Karpas-422 (cell line): ENCODE measurements at places on chromosomes 4 and X.

GRCh38 chr4:105569866-105570236, 17.4 kb downstream of the ARHGEF38 start:
- DNase-seq, result no peak

- DNase-seq, result no peak
Observed at GRCh38 chr4:3013839-3014350, 50.5 kb downstream of the GRK4 start.

DNA sequence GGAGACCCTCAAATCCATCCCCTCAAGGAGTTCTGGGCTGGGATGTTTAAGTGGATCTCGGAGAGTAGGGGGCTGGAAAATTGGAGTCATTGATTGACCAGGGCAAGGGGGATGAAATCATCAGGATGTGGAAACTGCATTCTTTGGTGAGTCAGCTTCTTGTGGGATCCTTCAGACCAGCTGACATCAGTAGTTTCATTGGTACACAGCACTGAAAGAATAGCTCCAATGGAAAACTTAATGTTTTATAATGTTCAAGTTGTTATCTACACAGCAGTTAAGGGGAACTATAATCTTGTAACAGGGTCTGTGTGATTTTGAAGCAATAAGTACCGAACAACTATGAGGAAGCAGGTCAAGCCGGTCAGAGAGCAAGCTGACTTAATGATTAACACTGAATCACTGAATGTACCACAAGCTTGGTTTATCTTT, 506.1 kb downstream of the RPA4 start:
- DNase-seq, result no peak

DNA sequence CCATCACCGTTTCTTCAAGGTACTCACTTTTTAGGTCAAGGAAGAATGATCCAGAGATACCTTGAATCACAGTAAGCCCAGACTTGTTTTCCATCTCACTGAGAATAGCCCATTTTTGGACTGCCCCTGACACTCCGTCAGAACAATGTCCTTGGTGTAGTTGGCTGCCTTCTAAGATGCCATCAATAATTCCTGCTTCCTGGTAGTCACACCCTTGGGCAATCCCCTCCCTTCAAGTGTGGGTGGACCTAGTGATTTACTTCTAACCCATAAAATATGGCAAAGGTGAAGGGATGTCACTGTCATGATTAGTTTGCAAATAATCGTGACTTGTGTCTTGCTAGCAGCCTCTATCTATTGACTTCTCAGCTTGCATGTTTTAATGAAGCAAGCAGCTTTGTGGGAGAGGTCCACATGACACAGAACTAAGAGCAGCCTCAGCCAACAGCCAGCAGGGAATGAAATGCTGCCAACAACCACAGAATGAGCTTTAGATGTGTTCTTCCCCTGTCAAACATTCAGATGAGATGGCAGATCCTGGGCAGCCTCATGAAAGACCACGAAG, 20.0 kb upstream of the KLHL34 start:
- DNase-seq, result no peak

- no peak for DNase-seq
Observed at GRCh38 chr4:41285202-41285863, 28.6 kb downstream of the UCHL1 start.

DNA sequence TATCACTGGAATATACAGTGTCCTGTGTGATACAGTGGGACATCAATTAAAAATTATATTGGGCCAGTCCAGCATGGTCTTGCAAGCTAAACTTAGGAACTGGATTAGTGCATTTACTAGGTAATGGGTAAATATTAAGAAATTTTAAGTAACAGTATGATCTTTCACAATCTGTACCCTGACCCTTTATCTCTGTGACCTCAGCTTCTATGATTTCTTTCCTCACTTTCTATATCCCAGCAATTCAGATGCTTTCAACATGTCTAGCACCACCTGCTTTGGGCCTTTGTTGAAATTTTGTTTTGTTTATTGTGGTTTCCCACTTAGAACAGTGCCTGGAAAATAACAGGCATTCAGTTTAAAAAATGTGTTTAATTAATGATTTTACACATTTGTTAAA, 2295.4 kb downstream of the ARAP2 start:
- no peak for DNase-seq

GRCh38 chr4:54542119-54542438, 115.7 kb upstream of the KIT start:
- DNase-seq, result no peak

DNA sequence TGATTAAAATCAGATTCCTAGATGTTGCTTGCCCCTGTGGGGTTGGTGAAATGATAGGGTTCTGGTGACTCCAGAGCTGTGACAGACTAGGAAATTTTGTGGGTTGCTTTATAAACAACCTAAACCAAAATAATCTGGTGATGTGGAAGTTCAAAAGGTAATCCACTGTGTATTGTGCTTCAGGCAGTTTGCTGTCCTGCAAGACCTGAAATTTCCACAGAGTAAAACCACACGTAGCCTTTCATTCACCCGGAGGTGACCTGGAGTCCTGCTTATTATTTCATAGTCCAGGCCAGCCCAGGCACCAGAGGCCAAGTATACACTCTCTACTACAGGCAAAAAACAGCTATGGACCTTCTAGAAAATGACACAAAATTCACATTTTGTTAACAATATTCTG, 114.6 kb upstream of the CBR4 start:
- DNase-seq, result no peak

- DNase-seq, result no peak
Observed at GRCh38 chr4:172815499-172816164, 353.0 kb upstream of the GALNT7 start.

DNA sequence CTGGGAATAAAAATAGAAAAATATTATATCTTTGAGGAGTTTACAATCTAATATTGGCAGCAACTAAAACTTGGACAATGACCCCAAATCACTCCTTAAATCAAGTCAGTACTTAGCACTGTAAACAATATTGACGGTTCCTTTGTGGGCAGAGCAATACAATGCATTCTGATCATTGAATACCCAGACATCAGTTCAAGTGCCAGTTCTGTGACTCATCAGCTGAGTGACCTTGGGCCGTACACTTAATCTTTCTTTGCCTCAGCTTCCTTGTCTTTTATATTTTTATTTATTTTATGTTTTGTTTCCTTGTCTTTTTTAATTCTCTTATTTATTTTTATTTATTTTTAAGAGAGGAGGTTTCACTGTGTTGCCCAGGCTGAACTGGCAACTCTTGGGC, 112.2 kb upstream of the ANXA3 start:
- DNase-seq, result no peak
